ENCODE measurements at places on chromosomes 2 and 18. TPM values are rescaled to one million over a fixed set of nuclear protein-coding genes. Genes with fewer than 3 reads are reported as not detected.

- no peak for DNase-seq
Observed at GRCh38 chr18:670522-670921, 13.1 kb downstream of the TYMS start.

DNA sequence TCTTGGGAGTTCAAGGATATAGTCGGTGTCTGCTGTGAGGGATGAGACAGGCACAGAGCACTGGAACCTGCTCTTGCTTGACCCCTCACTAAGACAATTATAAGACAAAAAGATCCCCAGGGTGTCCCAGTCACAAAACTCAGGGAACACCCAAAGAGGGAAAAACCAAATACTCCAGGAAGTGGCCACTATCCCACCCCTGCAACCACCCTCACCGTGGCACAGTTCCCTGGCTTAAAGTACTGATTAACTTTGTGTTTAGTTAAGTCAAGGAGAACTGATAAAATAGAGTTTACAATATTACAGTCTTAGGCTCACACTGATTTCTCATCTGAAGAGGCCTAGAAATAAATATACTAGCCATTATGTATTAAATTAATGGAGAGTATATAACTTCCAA lies 13.5 kb downstream of the IL36B start:
- no peak for DNase-seq

DNA sequence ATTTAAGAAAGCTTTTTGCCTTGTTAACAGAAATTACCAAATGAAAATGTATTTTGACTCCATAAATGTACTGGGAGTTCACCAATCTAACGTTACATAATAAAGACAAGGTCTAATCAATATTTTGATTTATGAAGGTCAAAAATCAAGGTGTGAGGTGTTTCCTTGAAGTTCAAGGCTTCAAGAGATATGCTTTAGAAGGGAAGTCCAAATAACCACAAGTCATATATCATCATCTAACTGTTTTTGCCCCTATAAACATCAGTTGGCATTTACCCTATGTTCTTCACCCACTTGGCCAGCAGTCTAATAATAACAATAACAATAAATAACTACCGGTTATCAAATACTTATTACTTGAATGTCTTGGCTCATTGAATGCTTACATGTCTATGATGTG lies 196.1 kb upstream of the ID2 start:
- no peak for DNase-seq

GRCh38 chr2:239263231-239263630 lies 137.6 kb downstream of the HDAC4 start:
- no peak for DNase-seq

Gene TNFRSF11A
- total RNA-seq = 1.6 TPM

- no peak for DNase-seq
Observed at GRCh38 chr2:217953011-217953481, 49.7 kb downstream of the TNS1 start.

Gene TSN
- 69.6 TPM for total RNA-seq

DNA sequence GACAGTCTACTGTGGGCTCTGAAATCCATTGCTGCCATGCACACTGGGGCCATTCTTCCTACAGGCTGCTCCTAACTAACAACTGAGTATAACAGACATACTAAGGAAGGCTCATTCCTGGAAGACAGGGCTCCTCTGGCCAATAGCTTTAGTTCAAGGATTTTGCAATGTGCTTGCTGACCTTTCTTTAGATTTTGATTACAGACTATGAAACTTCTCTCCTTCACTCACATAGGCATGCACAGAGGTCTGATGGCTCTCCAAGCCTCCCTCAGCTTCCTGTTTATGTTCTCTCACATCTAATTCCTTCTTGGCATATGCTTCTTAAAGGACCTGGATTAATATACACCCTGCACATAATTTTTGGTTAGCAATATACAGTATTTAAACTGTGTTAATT lies 34.4 kb upstream of the ROCK1 start:
- no peak for DNase-seq

GRCh38 chr2:228653884-228654283 lies 472.4 kb upstream of the SPHKAP start:
- no peak for DNase-seq

Gene TUBA3D
- total RNA-seq = not detected

Gene TMEM247
- not detected for total RNA-seq

DNA sequence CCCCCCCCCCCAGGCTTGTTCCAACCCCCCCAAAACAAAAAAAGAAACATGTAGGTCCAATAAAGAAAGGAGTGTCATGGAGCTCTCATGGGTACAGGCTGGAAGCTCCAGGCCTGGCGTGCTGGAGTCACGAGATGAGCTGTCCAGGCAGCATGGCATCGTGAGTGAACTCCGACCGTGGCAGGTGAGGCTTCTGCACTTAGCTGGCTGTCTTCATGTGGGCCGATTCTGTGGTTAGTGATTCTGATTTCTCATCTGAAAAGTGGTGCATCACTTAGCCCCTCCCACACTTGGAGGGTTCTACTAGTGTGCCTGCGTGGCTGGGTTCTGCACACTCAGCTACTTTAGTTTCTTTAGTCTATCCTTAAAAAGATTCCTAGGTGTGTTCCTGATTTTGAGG lies 126.4 kb upstream of the MGAT5 start:
- no peak for DNase-seq

Gene LRP1B
- total RNA-seq = 5.0 TPM

DNA sequence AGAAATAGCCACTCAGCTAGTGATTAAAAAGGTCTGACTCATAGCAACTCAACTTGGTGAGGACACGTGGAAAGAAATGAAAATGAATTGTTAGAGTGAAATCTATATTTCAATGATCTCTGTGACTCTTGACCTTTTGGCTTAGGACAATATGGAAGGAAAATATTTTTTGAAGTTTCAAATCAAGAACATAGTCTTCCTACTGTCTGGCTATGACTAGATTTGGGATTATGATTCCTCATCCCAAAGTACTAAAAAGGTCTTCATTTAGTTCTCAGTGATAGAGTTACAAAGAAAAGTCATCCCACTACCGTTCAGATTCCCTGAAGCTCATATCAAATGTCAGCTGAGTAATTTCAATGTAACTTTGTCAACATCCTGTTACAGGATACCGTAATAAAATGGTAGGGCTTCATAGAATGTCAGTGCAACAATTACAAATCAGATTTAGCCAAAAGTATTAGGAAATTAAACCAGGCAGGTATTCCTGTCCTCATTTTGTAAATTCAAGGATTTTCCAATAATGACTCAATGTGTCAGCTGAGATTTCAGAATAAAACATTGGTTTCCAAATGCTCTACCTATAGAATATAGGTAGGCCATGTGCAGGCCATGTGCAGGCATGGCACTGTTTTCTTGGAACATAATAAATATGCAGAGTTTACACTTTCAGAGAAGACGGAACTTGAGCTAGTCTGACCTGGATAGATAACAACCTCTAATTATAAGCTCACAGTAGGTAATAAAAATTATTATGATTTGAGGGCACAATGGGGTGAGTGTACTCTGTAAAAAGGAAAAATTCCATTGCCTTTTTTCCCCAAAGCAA lies 36.0 kb downstream of the ANKRD29 start:
- DNase-seq = peak; percentile 48
